Lung microvascular endothelial cell (primary cell): ENCODE measurements at places on chromosomes 12 and 14. TPM values are rescaled to one million over a fixed set of nuclear protein-coding genes. Genes with fewer than 3 reads are reported as not detected.

The TGM1 gene
- under 0.01 and 0.20 TPM in 2 replicates for total RNA-seq

The PTGR2 gene
- total RNA-seq = 1.3 and 1.8 TPM in 2 replicates

GRCh38 chr12:131687346-131688125 is 23.4 kb upstream of the SFSWAP start:
- DNase-seq = no peak

GRCh38 chr14:20498622-20499021 is 6.7 kb upstream of the RNASE10 start:
- DNase-seq = no peak

The LYZ gene
- under 0.01 TPM in 1 of 2 replicates, not detected in the other for total RNA-seq

The IPO8 gene
- total RNA-seq = 31.5 and 32.0 TPM in 2 replicates

- DNase-seq = no peak
Observed at GRCh38 chr14:55339770-55340169, 68.5 kb downstream of the FBXO34 start.

GRCh38 chr14:44669496-44669895 is 162.4 kb upstream of the FSCB start:
- no peak for DNase-seq

DNA sequence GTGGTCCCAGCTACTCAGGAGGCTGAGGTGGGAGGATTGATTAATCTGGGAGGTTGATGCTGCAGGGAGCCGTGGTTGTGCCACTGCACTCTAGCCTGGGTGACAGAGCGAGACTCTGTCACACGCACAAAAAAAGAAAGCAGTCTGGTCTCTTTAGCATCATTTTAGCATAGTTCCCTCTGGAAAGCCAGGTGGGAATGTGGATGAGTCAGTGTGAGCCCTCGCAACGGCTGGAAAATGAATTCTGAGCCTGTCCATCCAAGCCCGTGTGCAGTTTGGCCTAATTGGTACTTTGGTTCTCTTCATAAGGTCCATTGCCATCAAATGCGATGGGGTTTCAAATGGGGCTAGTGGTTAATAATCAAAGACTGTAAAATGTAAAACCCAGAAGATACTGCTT is 2.4 kb downstream of the MYL2 start:
- peak; percentile 12 for DNase-seq

The FGD6 gene
- total RNA-seq = 9.2 and 15.9 TPM in 2 replicates

GRCh38 chr12:129049917-129050316 is 196.6 kb downstream of the GLT1D1 start:
- DNase-seq = no peak

DNA sequence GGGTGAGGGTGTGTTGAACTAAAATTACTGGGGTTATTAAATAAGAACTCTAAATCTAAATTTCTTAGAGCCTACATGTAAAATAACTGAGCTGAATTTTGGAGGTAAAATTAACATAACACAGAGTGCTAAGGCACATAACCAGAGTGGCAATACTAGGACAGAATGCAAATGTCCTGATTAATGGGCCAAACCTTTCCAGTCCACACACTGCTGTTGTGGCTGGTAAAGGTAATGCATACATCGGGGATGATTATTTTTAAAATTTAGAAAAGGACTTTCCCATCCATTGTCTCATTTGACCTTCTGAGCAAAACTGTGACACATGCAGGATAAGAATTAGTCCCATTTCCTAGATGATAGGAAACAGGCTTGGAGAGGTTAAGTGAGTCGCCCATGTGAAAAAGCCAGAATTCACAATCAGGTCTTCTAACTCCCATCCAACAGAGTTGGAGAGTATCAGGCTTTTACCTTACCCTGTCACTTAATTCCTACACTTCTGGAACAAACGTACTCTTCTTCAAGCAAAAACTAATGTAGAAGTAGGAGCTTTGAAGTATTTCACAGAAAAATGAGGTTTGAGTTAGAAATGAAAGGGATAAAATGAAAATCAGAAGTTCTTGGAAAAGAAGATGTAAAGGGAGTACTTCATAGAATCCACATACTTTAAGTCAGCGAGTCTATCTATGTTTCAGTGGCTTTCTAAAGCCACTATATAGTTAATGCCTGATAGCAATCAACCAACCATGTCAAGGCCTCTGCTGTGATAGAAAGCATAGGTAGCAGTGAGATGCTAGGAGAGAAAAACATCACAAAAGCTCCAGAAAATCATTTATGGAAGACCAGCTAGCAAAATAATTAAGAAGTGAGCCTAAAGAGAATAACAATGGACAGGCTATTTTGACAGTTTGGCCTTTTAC is 334.9 kb upstream of the DIO2 start:
- DNase-seq = peak; percentile 74

GRCh38 chr12:121947981-121948380 is 29.6 kb downstream of the CFAP251 start:
- DNase-seq = no peak

- no peak for DNase-seq
Observed at GRCh38 chr12:72982356-72982755, 710.2 kb downstream of the TRHDE start.

The RERGL gene
- not detected in 2 replicates for total RNA-seq

DNA sequence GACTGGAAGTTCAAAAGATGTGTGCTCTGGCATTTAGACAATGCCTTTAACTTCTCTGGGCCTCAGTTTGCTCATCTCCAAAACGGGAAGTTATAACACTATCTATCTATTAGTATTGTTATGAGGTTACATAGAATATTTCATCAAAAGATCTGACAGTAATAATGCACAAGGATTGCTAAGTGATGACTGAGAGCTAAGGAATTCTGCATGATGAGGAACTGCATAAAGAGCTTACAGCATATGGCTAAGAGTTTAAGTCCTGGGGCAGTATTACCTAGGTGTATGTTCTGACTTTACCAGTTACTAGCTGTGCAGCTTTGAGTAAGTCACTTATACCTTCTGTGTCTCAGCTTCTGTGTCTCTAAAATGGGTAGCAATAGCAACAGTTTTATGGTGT is 160.1 kb upstream of the TMPO start:
- DNase-seq = no peak

The MSRB3 gene
- total RNA-seq = 33.8 and 44.2 TPM in 2 replicates

DNA sequence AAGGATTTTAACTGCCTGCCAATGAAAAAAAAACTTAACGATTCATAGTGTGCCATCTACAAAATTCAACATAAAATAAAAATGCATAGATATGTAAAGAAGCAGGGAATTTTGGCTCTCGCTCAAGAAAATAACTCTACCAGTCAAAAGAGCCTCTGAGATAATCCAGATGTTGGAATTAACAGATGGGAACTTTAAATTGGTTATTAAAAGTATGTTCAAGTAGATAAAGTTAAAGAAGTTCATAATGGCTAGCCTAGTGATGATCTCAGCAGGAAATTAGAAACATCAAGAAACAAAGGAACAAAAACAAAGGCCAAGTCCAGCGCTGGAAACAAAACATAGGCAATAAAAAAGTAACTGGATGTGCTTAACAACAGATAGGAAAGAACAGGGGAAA is 23.1 kb downstream of the PIK3C2G start:
- no peak for DNase-seq

The A2M gene
- total RNA-seq = 3.8 and 19.0 TPM in 2 replicates

DNA sequence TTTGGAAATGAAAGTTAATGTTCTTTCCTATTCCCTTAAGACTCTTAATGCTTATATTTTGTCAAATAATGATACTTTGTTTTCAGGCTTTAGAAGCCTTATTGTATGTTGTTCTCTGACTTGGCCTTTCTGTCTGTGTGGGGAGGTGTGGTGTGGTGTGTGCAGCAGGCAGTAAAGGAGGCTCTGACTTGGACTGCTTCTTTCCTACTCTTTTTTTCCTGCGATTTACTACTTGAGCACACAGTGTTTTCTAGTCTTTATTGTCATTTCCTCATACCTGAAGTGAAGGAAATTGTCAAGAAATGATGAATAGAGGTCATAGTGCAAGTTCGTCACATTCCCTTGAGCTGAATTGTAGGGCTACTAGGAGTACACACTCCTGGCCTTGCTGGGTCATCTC is 26.9 kb downstream of the PIWIL1 start:
- DNase-seq = no peak

DNA sequence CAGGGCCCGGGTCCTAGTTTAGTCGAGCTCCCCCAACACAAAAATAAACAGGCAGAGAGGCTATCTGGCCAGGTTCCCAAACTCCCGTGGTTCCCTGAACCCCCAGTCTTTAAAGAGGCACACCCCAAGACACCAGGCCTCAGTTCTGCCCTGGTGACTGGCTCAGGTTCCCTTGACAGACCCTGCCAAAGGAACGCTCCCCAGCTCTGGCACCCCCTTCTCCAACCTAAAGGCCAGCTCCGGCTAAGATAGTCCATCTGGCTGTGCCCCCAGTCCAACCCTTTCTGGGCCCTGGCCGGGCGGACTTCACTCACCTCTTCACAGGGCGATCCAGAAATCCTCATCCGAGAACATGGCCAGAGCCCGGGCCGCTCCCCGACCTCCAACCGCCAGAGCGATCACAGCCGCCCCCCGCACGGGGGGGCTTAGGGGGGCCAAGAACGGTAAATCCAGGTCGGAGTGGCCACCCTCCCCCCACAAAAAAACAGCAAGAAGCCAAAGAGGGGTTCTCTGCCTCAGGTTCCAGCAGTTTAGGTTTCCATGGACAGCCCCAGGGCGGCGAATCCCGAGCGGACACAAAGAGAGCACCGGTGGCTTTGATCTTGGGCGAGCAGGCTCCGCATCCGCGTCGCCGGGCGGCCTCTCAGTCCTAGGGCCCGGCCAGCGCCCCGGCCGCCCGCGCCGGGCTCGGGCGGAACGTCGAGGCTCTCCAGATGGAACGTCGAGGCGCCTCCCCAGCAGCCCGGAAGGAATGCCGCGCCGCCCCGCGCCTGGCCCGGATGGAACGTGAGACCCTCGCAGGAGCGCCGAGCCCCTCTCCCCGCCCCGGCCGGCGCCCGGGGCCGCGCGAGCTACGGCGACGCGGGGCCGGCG is 1.1 kb downstream of the KMT2D start:
- peak; percentile 54 for DNase-seq

DNA sequence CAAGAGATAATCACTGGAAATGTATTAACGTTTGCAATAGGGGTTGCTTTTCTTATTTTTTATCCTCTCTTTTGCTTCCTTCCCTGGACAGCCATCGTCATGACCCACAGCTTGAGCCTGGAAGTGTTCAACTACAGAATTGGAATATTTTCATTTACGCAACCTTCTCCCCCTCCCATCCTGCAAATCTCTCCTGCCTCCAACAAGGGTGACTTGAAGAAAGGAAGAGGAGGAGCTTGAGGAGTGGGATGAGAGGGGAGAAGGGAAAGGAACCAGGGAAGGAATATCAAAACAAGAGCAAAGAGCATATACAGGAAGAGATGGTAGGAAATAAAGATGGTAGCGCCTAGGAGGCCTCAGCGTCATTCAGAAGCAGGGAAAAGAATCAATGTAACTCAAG is 1.6 kb upstream of the MANSC4 start:
- no peak for DNase-seq

The GPD1 gene
- total RNA-seq = under 0.01 TPM in 1 of 2 replicates, not detected in the other

- DNase-seq = peak; percentile 69
Observed at GRCh38 chr12:3150931-3151835, 74.0 kb downstream of the TSPAN9 start.

DNA sequence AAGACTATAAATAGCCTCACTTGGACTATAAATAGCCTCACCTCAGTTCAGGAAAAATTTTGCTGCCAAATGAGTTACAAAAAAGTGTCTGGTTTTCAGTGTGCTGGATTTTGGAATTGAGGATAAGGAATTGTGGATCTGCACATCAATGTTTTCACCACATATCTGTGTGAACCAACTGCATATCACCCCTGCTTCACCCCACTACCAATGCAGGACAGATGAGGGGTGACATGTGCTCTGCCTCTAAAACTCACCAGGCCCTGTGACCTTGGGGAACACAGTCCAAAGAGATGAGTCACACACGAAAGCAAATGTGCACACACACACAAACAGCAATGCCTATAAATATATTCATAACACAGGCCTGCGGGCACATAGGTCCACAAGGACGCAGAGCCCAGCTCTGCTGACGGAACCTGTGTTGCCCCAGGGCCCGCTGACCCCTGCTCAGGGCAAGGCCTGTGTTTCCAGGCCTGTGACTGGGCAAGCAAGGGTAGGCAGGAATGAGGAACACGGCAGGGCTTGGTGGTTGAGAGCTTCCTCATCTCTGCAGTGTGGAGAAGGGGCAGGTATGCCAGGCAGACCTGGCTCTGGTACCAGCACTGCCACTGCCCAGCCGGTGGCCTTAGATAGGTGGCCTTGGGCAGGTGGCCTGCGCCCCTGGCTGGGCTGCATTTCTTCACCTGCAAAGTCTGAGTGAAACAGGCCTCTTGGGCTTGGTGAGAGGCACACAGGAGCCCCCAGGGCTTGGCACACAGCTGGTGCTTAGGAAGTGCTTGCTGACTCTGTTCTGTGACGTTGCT is 82.4 kb downstream of the ARL6IP4 start:
- DNase-seq = peak; percentile 63

DNA sequence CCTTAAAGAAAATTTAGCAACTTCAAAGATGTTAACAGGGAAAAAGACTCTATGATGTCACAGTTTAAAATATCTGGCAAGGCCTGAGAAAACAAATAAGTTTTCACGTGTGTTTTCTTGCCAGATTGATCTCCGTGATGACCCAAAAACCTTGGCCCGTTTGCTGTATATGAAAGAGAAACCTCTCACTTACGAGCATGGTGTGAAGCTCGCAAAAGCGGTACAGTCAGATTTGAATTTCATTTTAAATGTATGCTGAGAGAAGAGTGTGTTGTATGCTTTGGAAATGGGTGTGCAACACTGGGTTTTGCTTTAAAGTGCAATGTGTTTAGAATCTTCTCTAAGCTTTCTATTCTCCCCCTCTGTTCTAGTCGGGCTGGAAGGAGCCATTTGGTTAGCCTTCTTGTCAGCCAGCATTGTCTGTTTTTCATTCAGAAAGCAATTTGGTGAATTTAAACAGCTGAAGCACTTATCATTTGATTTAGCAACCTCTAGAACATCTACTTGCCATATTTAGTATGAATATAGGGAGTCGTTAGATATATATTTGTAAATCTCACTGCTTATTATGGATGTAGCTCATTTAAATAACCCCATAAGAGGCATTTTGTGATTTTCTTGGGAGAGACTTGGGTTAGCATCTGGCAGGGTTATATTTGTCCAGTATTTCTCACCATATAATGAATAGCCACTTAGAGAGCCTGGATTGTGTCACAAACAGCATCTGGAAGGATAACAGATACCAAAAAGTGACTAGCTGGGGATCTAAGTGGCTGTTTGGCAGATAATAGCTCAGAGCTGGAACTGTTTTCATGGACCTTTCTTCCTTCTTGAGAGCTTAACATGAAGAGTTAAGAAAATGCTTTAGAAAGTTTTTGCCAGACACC is 35.5 kb downstream of the GPHB5 start:
- DNase-seq = no peak

DNA sequence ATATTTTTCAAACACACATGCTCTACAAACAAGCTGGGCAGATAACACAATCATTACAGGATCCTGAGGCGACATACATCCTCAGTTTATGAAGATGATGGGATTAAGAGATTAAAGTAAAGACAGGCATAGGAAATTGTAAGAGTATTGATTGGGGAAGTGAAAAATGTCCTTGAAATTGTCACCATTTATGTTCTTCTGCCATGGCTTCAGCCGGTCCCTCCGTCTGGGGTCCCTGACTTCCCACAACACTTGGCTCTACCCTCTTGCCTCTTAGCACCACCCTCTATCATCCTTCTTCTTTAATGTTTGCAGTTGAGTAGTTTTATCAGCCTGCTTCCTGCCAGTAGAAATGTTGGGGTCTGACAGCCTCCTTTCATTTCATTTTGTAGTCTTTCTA is 244.4 kb downstream of the DAD1 start:
- no peak for DNase-seq

GRCh38 chr12:66453120-66453519 is 150.8 kb downstream of the HELB start:
- DNase-seq = no peak
